Fibroblast of skin of right biceps (primary cell): ENCODE measurements at places on chromosomes 6 and 20.
A peak's percentile ranks its signal among the peaks of the same experiment; 100 is the strongest.

DNA sequence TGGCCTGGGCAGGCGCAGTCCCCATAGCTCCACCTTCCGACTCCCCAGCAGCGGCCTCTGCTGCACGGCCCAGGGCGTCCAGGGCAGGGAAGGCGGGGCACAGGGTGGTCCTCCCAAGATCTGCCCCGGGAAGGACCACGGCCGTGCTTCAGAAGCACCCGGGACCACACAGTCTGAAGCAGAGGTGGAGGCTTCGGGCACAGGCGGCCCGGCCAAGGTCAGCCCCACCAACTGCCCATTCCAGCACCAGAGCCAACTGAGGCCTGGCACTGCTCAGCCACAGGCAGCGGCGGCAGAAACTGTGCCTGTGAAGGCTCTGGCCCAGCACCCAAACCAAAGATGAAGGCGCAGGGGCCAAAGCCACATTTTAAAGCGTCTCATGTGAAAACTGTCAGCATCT lies 20.6 kb downstream of the KCNQ2 start:
- no peak for DNase-seq

GRCh38 chr6:14026831-14027539 lies 90.6 kb upstream of the CD83 start:
- peak; percentile 42 for DNase-seq

DNA sequence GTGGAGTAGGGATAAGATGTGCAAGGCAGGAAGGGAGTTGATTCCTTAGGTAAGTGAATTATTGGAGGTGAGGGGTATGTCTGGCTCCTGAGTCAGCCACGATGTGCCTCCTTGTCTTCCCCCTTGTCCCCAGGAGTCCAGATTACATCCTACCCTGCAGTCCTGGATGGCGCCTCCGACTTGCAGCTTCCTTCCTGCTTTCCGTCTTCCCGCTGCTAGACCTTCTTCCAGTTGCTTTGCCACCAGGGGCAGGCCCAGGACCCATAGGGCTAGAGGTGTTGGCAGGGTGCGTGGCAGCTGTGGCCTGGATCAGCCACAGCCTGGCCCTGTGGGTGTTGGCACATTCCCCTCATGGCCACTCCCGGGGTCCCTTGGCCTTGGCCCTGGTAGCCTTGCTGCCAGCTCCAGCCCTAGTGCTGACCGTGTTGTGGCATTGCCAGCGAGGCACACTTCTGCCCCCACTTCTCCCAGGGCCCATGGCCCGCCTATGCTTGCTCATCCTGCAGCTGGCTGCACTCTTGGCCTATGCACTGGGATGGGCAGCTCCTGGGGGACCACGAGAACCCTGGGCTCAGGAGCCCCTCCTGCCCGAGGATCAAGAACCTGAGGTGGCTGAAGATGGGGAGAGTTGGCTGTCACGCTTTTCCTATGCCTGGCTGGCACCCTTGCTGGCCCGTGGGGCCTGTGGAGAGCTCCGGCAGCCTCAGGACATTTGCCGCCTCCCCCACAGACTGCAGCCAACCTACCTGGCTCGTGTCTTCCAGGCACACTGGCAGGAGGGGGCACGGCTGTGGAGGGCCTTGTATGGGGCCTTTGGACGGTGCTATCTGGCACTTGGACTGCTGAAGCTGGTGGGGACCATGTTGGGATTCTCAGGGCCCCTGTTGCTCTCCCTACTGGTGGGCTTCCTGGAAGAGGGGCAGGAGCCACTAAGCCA lies 4.9 kb downstream of the ABCC10 start:
- DNase-seq: no peak

- DNase-seq: no peak
Measured at GRCh38 chr6:70221715-70222438, 81.0 kb downstream of the COL9A1 start.

DNA sequence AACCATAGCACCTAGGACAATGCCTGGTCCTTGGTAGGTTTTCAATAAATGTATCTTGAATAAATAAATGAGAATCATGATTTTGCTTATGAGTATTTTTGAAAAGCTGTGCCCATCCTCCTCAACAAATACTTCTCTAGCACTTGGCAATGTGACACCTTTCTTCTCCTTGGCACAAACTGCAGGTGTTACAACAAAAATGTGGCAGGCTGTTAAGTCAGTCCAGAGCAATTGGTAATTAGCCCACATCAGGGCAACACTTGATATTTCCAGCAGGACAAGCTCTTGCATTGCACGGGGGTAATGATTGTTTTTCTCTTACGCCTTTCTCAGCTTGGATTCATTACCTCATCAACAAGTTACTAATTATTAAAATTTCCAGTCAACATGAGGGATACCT lies 31.6 kb upstream of the SNX9 start:
- no peak for DNase-seq

GRCh38 chr20:57108742-57109570 lies 157.5 kb downstream of the BMP7 start:
- no peak for DNase-seq

DNA sequence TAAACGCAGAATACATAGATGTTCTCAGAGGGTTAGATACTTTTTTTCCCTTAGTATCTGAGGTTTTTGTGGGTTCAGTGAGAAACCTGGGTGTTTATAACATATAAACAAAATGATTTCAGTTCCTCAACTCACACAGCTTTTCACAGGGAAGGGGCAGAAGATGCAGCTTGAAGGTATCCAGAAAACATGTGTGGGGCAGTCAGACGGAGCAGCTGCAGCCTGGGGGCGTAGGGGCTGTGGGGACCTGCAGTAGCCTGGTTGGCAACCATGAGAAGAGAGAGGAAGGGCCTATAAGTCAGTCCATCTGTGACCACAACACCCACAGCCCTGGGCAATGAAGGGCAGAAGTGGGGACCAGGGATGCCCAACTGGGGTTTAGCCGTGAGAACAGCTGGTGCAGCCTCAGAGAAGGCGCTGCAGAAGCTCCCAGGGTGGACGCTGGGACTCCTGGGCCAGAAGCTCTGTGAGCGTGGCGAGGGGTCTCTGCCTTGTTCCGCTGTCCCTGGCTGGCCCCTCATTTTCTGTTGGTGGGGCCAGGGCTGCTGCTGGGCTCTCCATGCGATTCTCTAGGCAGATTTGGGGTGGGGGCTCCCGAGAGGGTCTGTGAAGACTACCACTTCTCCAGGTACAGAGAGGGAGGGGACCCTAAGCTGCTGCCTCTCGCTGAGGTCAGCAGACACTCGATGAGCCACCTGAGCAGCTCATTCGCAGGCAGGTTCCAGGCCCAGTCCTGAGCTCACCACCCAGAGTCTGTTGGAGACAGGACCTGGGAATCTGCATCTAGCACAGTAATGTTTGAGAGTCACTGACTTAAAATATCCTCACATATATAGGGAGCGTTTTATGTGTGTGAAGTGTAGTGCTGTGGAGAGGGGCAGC lies 181.2 kb downstream of the ZDHHC14 start:
- DNase-seq: no peak

GRCh38 chr6:46985943-46986342 lies 56.2 kb downstream of the ADGRF1 start:
- DNase-seq: peak; percentile 19

GRCh38 chr20:9628589-9628988 lies 114.2 kb downstream of the LAMP5 start:
- DNase-seq: no peak

DNA sequence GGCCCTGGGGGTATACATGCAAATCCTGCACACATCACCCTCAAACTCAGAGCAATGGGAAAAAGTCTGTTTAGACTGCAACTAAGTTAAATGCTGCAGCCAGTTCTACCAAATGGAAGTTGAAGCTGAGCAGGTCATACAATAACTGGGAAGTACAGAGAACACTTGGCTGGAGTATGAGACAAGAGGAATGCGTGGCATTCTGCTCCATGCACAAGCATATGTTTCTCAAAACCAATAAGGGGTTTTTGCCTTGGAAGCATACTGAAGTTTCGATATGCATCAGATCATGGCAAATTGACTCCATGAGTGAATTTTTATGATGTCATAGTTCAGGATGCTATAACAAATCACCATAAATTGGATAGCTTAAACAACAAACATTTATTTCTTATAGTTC lies 193.8 kb downstream of the COL12A1 start:
- peak; percentile 37 for DNase-seq

DNA sequence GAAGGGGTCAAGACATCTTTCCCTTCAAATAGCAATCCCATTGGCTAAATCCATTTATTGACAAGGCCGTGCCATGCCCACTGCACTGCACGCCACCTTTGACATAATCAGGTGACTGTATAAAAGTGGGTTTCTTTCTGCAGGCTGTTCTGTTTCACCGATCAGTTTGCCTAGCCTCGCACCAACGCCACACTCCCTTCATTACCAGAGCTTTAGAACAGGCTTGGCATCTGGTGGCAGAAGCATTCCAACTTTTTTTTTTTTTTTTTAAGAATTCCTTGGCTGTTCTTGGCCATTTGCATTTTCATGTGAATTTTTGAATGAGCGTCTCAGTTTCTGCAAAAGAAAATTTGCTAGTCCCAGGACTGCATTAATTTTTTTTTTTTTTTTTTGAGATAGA lies 78.1 kb downstream of the PPP1R3G start:
- DNase-seq: no peak

GRCh38 chr6:115706324-115706723 lies 354.4 kb downstream of the FRK start:
- DNase-seq: no peak

- peak; percentile 8 for DNase-seq
Measured at GRCh38 chr20:14882846-14883245, 545.4 kb upstream of the FLRT3 start.

DNA sequence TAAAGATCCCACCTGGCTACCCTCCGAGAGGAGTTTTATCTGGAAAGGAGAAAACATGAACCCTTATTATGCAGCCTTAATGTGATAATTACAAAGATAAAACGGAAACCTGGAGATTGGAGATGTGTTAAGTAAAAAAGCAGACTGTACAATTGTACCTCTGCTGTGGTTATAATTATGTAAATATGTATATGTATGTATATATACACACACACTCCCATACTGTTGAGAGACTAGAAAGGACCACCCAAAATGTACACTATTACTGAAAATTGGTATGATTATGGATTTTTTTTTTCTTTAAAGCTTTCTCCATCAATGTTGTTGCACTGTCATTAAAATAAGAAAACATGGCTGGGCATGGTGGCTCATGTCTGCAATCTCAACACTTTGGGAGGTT lies 72.1 kb upstream of the BCLAF1 start:
- DNase-seq: no peak

DNA sequence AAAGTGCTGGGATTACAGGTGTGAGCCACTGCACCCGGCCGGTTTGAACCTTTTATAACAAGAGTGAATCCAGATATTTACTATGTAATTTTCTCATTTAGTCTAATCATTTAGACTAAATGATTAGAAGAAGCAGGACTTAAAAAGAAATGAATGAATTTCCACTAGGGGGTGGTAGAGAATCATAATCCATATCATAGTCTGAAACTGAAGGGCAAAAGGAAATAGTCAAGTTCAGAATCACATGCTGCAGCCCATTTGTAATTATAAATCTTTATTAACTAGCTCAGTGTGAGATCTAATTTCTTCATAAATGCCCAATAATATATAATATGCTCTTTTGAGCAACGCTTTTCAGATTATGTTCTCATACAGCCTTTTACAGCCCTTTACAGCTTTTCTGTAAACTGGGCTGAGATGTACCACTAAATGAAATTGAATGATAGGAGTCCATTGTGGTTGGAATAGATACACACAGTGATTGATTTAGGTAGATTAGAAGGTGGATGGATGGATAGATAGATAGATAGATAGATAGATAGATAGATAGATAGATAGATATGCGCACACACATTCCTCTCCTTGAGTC lies 31.8 kb downstream of the PSMB9 start:
- DNase-seq: peak; percentile 69

- DNase-seq: peak; percentile 93
Measured at GRCh38 chr6:158654498-158654897, 4.6 kb downstream of the SYTL3 start.

- no peak for DNase-seq
Measured at GRCh38 chr6:121998631-121999030, 400.8 kb upstream of the HSF2 start.

DNA sequence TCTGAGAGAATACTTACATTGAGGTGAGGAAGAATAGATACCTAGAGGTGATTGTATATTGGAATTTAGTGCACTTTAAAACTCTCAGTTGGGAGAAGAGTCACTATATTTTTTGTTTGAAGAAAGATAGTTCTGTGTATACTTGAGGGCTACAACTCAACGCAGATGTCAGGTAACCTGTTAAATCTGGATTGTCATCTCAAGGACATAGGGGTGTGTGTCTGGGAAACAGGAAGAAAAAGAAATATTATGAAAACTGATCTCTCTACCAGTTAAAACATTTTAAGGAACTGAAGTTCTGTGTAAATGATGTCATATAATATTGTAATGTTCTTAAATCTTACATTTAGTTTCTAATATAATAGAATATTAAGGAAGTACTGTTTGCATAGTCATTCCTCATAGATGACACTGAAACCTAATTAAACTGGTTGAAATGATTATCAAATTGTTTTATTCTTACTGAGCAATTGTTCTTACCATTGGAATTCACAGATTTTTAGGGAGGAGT lies 86.2 kb downstream of the SMAP1 start:
- no peak for DNase-seq

- DNase-seq: no peak
Measured at GRCh38 chr6:157144859-157145568, 178.3 kb downstream of the TMEM242 start.

- no peak for DNase-seq
Measured at GRCh38 chr6:134309227-134309626, 8.7 kb downstream of the SGK1 start.

DNA sequence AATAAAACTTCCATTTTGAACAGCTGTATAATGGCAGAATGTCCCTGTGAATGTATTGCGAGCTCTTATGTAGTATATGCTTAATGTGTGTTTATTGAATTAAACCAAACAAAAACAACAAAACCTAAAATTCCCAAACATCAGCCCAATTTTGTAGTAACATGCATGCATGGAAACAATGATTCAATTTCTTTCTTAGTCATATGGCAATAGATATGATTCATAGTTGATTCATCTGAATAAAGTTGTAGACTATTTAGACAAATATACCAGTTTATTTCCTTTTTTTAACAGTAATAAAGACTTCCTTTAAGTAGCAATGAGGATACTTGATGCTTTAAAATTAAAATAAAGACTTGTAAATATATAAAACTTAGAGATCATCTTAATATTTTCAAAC lies 670.6 kb downstream of the CD109 start:
- peak; percentile 38 for DNase-seq
